Regular cardiac myocyte (primary cell): ENCODE measurements at places on chromosomes 12 and 14. TPM values are rescaled to one million over a fixed set of nuclear protein-coding genes. Genes with fewer than 3 reads are reported as not detected.

Gene KCNH3
- under 0.01 and 0.28 TPM in 2 replicates for total RNA-seq

Gene GARIN6
- total RNA-seq, result not detected in 2 replicates

Gene LRP1-AS
- total RNA-seq, result 0.19 TPM in 1 of 2 replicates, not detected in the other

Gene KLRC1
- not detected in 2 replicates for total RNA-seq

Gene TDP1
- total RNA-seq, result 23.4 and 33.5 TPM in 2 replicates

Gene RNASE7
- total RNA-seq, result not detected in 2 replicates

Gene CIT
- total RNA-seq, result 3.9 and 16.7 TPM in 2 replicates

Gene ARID2
- 13.2 and 14.8 TPM in 2 replicates for total RNA-seq

Gene SMAGP
- 5.4 and 10.0 TPM in 2 replicates for total RNA-seq

Gene OAS1
- total RNA-seq, result 0.77 and 2.8 TPM in 2 replicates

Gene IGFBP6
- 561 and 1,794 TPM in 2 replicates for total RNA-seq

Gene DNAJC22
- 1.7 and 2.5 TPM in 2 replicates for total RNA-seq

Gene SDR9C7
- not detected in 2 replicates for total RNA-seq

Gene KRT74
- not detected in 2 replicates for total RNA-seq

Gene DDN
- total RNA-seq, result 0.28 and 0.38 TPM in 2 replicates

Gene SIX1
- total RNA-seq, result 0.38 and 0.56 TPM in 2 replicates

Gene NRDE2
- total RNA-seq, result 7.9 and 8.6 TPM in 2 replicates

Gene VWF
- 4.4 and 6.5 TPM in 2 replicates for total RNA-seq

Gene GPR162
- 0.96 and 2.5 TPM in 2 replicates for total RNA-seq

Gene AICDA
- not detected in 2 replicates for total RNA-seq

Gene PPP2R5E
- 15.5 and 18.2 TPM in 2 replicates for total RNA-seq

Gene GSG1
- 0.19 and 0.85 TPM in 2 replicates for total RNA-seq

Gene FOXM1
- total RNA-seq, result 0.28 and 12.5 TPM in 2 replicates

Gene KRT81
- under 0.01 and 0.96 TPM in 2 replicates for total RNA-seq

Gene NTS
- not detected in 2 replicates for total RNA-seq

Gene BHLHE41
- 2.1 and 6.5 TPM in 2 replicates for total RNA-seq
